ENCODE measurements at places on chromosomes 16 and 17.

GRCh38 chr17:74176546-74177001 lies 26.9 kb upstream of the RPL38 start:
- peak; percentile 82 for DNase-seq

GRCh38 chr16:57213462-57213861 lies 27.3 kb downstream of the RSPRY1 start:
- no peak for DNase-seq

GRCh38 chr17:41666237-41666641 lies 22.4 kb upstream of the EIF1 start:
- peak; percentile 80 for DNase-seq

- DNase-seq: peak; percentile 72
Measured at GRCh38 chr17:65742403-65743307, 181.2 kb upstream of the AXIN2 start.

All from Daoy (cell line).